CD8-positive, alpha-beta T cell (primary cell): ENCODE measurements at places on chromosomes 7 and 10.

DNA sequence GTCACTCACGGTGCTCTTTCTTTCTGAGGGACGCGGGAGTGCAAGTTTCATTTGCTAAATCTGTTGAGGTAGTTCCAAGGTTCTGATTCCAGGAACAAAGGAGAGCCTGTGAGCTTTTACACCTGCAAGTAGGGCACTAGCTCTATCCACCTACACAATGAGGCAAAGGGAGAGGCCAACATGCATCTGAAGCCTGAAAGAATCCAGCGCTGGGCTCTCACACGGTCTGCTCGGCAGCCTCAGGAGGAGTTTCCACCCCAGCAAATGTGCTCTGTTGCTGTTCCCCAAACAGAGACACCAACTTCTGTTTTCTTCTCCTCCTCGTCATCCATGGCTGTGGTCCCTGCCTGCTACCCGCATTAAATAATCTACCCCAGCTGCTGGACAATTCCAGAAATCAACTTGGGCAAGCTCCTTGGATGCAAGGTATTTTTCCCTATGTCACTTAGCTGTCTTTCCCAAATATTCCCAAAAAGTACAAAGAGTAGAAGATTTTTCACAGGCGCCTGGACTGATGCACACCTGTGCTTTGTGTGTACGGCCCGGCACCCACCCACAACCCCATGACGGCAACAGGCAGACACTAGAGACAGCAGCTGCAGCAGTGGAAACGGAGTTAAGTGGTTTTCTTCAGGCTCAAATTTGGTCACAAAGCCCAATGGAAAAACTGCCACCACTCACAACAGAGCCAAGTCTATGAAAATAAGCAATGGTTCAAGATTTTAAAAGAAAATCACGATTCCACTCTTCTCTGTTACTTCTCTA lies 176.8 kb downstream of the ZMYND11 start:
- no peak for DNase-seq

- DNase-seq = no peak
These were observed 928.5 kb downstream of the DNAJB9 start for GRCh38 chr7:109498131-109498530.

DNA sequence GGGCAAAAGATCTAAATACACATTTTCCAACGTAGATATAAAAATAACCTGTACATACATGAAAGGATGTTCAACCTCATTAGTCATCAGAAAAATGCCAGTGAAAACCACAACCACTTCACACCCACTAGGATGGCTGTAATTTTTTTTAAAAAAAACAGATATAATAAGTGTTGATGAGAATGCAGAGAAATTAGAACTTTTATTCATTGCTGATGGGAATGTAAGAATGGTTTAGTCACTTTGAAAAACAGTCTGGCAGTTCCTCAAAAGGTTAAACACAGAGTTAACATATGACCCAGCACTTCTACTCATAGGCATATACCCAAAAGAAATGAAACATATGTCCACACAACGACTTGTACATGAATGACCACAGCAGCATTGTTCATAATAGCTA lies 32.3 kb upstream of the PRKCQ start:
- DNase-seq = peak; percentile 78

- DNase-seq = no peak
These were observed 28.5 kb downstream of the NUDT1 start for GRCh38 chr7:2270495-2270894.

GRCh38 chr10:91617072-91617609 lies 15.7 kb downstream of the PPP1R3C start:
- DNase-seq = no peak

GRCh38 chr7:47624689-47625088 lies 42.8 kb upstream of the TNS3 start:
- no peak for DNase-seq

- DNase-seq = no peak
These were observed 224.2 kb upstream of the NPY start for GRCh38 chr7:24059775-24060174.

DNA sequence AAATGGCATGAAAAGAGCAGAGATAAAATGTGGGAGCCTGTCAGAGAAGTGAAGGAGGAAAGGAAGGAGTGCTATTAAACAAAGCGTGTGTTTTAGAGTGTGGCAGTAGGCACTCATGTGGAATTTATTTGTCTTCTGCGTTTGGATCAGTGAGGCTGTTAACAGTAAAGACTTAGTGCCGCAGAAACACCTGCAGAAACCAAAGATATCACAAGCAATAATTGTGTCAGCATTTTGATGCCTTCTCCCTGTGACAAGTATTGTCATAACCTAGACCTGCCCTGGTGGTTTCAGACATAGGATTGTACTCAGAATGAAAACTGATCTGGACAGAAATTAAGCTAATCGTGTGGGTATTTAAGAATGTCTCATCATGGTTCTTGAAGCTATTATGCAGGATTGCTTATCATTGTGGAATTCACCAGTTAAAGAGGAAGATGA lies 191.0 kb downstream of the CAMK1D start:
- DNase-seq = no peak

DNA sequence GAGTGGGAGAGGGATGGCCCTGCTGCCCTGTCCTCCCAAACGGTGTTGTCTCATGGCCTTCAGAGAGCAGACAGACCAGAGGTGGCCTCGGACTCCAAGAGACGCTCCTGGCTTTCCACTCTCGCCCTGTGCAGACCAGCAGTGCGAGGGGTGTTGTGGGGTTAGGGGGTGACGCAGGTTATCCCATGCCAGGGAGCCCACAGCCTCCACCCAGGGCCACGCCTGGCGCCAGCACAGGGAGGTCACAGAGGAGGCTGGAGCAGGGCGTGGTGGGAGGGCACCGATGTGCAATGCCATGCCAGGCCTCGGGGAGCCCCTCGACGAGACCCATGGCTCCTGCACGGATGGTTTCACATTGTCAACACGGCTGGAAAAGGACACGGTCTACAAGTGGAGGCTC lies 52.1 kb downstream of the INPP5A start:
- DNase-seq = no peak

- peak; percentile 75 for DNase-seq
These were observed 71.2 kb upstream of the KCTD7 start for GRCh38 chr7:66557214-66558200.

DNA sequence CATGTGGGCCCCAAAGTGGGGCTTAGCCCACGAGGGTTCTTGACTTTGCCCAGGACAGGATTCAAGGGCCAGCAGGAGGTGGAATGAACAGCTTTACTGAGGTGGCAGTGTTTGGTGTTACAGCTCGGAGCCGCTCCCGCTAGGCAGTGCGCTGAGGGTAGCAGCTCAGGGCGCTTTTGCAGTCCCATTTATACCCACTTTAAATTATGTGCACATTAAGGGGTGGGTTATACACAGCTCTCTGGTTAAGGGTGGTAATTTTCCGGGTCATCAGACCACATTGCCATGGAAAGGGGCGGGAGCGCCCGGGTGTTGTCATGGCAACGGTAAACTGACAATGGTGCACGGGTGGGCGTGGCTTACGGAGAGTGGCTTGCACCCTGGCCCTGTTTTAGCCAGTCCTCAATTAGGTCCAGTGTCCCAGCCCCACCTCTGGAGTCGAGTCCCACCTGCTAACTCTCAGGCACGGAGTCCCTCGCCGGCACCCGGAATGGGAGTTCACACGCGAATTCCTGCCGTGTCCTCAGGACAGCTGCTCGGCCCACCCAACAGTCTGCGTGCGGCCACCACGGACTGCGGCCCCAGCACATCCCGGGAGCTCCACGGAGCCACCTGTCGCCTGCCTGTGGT lies 58.2 kb upstream of the PDGFA start:
- DNase-seq = no peak

DNA sequence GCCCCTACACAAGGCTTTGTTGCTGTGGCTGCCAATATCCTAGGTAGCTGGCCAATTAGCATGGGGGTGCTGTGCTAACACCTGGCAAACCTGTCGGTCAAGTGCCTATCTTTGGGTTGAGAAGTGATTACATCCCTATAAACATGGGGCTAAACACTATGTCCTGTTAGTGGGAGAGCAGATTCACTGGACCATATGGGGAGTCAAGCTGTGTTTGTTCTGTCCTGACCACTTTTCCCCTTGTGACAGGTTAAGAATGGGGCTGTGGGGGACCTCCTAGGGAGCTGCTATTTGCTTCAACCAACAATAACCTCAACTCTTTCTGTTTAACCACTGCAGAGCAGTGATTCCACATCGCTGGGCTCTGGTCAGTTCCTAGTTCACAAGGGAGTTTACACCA lies 151.5 kb upstream of the AOAH start:
- DNase-seq = no peak

DNA sequence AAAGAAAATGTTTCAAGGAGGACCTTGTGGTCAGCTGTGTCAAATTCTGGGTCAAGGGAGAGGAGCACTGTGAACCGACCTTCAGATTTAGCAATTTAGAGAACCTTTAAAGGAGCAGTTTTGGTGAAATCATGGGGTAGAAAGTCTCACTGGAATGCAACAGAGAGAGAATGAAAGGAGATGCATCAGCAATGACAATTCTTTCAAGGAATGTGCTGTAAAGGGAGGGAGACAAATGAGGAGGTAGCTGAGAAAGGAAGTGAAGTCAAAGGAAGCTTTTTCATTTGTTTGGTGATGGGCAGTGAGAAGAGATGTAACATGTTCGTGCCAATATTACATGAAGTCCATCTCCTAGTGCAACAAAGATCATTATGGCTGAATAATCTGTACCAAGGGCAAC lies 166.0 kb downstream of the TSPAN12 start:
- DNase-seq = no peak

GRCh38 chr10:33039181-33039580 lies 81.2 kb upstream of the ITGB1 start:
- no peak for DNase-seq

- no peak for DNase-seq
These were observed 257.1 kb downstream of the SFMBT2 start for GRCh38 chr10:7153750-7154149.

GRCh38 chr7:131007439-131008330 lies 273.7 kb upstream of the KLF14 start:
- DNase-seq = peak; percentile 59

DNA sequence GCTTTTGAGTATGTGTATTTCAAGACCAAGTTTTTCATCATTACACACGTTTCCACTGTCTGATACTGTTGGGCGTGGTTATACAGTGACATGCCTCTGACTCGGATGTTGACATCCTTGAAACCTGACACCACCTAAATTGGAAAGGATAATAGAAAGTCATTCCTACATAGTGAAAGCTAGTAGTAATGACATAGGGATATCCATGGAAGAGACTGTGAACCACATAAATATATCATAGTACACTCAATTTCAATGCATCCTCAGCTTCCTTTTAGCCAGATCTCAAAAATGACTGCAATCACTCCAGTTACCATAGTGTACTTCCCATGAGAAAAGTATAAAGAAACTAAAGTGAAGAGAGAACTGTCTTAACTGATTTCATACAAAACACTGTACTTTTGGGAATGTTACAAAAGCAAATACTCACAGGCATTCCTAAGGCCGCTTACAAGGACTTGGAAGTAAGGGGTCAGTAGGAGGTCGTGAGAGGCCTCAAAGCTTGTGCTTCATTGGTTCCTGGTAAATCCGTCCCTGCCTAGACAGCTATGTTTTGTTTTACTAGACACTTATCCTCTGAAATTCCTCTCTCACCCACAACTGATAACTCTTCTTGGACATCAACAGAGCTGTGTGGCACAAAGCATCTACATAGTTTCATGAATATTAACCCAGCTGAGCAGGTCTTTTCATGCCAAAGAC lies 71.8 kb upstream of the VWDE start:
- DNase-seq = no peak

- DNase-seq = no peak
These were observed 734 bp downstream of the ABCB4 start for GRCh38 chr7:87474533-87475358.

GRCh38 chr7:69130396-69130795 lies 467.9 kb upstream of the AUTS2 start:
- DNase-seq = no peak

DNA sequence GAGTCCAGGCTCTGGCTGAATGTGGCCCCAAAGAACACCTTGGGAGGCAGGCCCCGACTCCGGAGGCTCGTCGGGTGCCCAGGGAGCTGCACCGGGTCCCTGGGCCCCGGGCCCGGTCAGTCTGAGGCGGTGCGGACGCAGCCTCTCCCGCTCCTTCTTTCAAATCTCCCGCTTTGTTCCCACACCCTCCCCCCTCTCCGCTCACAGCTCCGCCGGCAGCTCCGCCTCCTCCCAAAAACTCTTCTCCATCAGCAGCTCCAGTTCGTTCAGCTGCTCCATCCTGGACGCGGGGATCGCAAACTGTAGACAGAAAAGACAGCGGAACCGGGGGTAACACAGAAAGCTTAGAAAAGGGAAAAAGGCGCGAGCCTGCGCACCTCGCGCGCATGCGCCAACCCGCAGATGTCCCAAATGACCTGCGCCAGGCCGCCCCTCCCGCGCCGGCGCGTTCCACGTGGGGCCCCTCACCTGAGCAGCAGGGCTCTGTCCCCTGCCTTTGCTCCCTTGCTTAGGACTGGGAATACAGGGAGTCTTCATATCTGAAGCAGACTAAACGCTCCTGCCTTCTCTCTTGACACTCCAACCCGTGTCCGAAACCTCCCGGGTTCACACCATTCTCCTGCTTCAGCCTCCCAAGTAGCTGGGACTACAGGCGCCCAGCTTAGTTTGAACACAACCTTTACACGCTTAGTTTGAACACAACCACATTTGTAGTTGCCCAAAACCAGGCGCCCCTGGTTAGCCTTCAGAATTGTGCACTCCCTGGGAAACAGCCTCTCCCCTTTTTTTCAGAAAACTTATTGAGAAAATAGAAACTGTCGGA lies at the start of gene DNA2:
Gene DNA2, minus strand, starts transcription at position 388 of the 823 bp plus-strand sequence. Its CDS starts 109 bp downstream, at position 279.
- DNase-seq = peak; percentile 61

GRCh38 chr7:36982766-36983165 lies 258.5 kb upstream of the AOAH start:
- DNase-seq = no peak

DNA sequence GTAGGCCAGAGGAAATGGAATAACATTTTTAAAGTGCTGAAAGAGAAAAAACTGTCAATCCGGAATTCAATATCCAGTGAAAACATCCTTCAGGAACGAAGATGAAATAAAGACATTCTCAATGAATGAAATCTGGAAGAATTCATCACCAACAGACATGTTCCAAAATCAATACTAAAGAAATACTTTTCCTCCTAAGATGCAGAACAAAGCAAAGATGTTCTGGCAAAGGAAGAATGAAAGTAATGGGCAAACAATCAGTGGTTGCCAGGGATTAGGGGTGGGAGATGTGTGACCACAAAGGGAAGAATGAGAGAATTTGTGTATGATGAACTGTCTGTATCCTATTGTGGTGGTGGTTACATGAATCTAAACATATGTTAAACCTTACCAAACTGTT lies 52.8 kb upstream of the EEPD1 start:
- no peak for DNase-seq

- DNase-seq = no peak
These were observed 13.0 kb upstream of the SCART1 start for GRCh38 chr10:133440633-133441285.
